Activated CD4-positive, alpha-beta T cell treated with anti-CD3 and anti-CD28 coated beads for 1 hour (primary cell): ENCODE measurements at places on chromosomes 4 and X.

- no peak for DNase-seq
These were observed 4.9 kb downstream of the ACSL4 start for GRCh38 chrX:109728173-109728535.

DNA sequence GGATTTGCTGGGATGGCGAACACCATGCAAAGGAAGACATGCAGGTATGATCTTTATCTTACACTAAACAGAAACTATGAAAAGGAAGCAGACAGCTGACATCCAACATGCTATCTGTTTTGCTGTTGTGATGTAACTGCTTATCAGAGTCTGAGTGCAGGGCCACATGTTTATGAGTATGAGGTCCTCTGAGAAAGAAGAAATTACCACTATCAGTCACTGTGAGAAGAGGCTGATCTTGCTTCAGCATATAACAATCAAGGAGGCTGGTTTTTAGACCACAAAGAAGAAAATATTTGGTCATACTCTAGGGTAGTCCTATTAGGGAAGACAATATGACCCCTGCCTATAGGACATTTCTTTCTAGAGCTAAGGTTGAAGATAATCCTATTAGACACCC, 18.5 kb downstream of the CLGN start:
- DNase-seq: no peak

DNA sequence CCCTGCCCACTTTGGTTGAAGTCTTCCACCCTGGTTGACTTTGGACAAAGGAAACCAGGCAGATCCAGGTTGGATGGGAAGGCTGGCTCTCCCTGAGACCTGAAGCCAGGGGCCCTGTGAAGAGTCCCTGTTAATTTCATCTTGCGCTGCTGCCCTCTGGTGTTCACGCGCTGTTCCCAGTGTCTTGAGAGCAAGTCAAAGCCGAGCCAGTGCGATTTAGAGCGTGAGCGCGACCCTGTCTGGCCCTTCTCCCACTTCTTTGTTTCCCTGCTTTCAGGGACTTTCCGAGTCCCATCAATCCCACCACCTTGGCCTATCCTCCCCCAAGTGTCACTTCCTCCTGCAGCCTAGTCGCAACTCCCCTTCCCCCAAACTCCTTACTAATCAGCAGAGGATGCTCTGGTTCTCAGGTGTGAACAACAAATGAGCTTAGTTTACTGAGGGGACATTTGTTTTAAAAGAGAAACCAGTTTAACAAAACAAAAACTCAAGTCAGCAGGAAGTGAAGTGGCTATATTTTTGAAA, 25.8 kb upstream of the CHRNA9 start:
- peak; percentile 87 for DNase-seq

DNA sequence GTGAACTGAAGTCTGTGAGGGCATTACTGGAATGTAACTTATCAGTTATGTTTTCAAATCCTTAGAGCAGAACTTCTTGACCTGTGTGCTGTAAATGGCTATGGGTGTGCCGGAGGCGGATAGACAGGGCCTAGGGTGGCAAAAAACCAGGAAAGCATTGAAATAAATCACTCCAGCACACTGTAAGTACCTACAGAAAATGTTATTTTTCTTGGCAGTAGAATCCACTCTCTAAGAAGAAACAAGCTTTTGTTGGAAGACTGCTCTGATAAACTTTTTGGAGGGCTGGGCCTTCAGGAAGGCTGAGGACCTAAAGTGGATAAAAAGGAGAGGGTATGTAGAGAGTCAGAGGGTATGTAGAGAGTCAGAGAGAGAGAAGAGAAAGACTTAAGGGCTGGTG, 14.9 kb downstream of the CPE start:
- no peak for DNase-seq

- DNase-seq: no peak
These were observed 837.4 kb downstream of the TRIML1 start for GRCh38 chr4:188976644-188977115.

DNA sequence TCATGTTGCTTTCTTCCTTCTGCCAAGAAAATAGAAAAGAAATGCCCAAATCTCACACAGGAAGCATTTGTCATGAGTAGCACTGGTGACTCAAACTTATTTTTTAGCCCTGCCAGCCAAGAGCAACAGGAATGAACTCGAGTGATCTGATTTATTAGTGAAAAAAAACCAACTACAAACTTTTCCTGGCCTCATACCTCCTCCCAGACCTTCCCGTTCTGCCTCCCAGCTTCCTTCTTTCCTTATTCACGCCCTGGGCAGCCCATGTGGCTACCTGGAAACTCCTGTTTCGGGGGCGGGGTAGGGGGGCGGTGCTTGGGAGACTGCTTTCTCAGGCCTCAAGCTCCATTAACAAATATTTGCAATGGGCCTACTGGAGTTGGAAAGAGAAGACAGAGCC, 178.5 kb downstream of the NHS start:
- no peak for DNase-seq

GRCh38 chr4:6573986-6574746, 823 bp upstream of the MAN2B2 start:
- no peak for DNase-seq

- no peak for DNase-seq
These were observed 298.9 kb downstream of the PDGFC start for GRCh38 chr4:156672492-156673305.

GRCh38 chrX:18674788-18675735, 3.2 kb upstream of the RS1 start:
- DNase-seq: peak; percentile 66

DNA sequence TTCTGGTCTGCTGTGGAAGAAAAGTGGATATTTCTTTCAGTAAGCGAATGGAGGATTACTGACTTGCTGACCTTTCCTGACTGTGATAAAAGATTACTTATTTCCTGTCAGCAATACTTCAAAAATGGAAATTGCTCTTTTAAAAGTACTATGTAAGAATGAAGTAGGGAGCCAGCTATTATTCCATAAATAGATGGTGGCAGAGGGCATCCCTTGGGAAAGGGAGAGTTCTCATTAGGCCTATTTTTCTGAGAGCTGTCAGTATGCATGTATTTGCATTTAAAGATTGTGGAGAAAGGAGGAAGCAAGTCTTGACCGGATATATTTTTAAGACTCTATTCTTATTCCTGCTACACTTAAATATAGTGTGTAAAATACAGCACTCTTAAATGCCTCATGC, 37.2 kb downstream of the TMEM47 start:
- DNase-seq: no peak

DNA sequence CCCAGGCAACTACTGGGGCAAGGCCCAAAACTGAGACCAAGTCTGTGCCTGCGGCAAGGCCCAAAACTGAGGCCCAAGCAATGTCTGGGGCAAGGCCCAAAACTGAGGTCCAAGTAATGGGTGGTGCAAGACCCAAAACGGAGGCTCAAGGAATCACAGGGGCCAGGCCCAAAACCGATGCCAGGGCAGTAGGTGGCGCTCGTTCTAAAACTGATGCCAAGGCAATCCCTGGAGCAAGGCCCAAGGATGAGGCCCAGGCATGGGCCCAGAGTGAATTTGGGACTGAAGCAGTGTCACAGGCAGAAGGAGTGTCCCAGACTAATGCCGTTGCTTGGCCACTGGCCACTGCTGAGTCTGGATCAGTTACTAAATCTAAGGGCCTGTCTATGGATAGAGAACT, 2.7 kb downstream of the GPRASP2 start:
- DNase-seq: no peak

DNA sequence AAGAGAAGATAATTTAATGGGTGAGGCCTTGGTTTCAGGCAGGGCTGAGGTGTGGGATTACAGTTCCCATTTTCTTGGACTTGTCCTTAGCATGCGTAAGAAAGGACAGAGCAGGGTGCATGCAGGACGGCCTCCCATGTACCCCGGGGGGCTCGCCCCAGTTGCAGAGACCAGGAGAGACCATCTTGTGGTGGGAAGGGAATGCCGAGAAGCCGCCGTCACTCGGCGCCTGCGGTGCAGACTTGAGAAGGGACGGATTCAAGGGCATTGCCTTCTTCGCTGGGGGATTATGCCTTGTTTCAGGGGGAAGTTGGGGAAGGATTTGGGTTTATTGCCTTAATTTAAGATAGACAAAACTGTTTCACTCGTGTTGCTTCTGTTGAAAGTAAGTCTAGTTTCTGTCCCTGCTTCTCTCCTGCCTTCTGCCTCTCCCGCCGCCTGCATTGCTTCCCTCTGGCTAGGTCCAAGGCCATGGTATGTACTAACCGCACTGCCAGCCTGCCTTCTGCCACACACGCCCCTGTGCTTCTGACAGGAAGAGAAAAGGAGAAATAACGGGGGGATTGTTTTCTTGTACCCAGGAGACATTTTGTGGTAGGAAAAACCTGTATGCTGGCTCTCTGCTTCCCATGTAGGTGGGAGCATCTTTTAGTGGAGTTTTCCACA, 175.9 kb downstream of the DCLK2 start:
- DNase-seq: no peak

DNA sequence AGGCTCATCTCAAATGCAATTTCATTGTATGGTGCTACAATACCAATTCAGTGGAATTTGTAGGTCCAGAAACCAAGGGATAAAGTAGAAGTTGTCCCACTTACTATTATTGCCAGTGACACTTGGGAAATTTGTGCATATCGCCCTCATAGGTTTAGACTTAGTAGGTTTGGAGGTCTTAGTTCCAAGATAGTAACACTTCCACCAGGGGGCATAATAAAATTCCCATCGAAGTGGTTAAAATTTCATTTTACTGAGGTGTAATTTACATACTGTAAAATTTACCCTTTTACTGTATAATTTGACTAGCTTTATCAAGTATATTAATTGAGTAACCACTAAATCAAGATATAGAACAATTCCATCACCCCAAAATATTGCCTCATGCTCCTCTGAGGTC, 174.6 kb downstream of the INPP4B start:
- DNase-seq: no peak

DNA sequence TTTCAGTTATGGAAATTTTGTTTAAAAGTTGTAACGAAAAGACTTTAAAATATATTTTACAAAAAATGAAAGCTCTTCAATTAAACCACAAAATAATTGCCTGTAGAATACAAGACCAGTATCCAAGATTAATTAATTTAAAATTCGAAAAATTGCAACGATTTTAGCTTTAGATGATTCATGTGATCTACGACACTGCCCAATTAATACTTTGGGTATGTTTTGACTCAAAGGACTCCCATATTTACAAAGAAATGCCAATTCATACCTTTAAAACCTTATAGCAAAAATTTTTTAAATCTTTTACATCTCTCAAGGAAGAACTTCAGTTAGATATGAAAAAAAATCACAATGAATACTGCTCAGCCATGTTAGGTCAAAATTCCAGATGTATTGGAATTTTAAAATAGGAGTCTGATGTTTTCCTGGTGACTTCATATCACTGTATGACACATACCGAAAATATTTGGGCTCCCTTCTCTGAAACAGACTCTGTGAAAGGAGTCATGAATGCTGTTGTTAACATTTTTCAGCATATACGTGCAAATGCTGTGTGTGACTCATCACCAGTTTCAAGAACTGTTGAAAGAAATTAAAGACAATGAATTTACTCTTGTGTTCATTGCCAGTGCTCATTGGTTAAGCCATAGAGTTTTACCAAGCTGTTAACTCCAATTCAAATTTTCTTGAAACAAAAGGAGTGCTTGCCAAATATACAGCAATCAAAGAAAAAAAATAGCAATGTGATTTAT, 13.8 kb upstream of the SMS start:
- DNase-seq: no peak

GRCh38 chr4:2833671-2834000, 10.0 kb upstream of the ADD1 start:
- no peak for DNase-seq

- no peak for DNase-seq
These were observed 165.0 kb downstream of the SPIN4 start for GRCh38 chrX:63186137-63186536.

DNA sequence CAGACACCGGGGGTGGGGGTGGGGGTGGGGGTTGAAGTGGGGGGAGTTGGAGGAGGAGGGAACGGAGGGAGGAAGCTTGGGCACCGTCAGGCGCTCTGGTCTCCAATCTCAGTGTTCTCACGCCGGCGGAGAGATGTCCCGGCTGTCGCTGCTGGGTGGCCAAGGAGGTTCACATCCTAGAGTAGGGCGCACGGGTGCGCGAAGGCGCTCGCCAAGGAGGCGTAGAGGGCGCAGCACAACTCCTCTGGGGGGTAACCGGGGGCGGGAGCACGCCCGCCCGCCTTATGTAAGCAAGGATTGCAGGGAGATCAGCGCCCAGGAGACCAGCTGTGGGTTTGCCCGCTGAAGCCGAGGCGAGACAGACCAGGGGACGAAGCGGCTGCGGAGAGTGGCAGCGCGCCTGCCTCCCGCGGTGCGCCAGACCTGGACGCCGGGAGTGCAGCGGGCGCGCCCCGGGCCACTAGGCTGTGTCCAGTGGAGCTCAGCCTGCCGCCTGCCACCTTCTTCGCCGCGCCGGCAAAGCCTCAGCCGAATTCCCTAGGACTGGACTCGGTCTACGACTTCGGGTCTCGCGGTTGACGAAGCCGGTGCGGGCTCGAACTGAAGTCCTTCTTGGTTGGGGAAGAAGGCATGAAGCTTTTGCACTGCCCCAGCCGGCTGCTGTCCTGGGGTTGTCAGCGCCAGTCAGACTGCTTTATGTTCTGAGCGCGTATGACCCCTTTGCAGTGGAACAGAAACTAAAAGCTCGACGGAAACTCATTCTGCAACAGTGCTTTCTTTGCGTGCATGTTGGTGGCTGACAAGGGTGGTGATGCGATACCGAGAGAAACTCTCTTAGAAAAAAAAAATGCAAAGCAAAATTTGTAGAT, 707 bp upstream of the UNC5C start:
- DNase-seq: no peak

GRCh38 chrX:132406106-132406505, 82.7 kb downstream of the MBNL3 start:
- no peak for DNase-seq

DNA sequence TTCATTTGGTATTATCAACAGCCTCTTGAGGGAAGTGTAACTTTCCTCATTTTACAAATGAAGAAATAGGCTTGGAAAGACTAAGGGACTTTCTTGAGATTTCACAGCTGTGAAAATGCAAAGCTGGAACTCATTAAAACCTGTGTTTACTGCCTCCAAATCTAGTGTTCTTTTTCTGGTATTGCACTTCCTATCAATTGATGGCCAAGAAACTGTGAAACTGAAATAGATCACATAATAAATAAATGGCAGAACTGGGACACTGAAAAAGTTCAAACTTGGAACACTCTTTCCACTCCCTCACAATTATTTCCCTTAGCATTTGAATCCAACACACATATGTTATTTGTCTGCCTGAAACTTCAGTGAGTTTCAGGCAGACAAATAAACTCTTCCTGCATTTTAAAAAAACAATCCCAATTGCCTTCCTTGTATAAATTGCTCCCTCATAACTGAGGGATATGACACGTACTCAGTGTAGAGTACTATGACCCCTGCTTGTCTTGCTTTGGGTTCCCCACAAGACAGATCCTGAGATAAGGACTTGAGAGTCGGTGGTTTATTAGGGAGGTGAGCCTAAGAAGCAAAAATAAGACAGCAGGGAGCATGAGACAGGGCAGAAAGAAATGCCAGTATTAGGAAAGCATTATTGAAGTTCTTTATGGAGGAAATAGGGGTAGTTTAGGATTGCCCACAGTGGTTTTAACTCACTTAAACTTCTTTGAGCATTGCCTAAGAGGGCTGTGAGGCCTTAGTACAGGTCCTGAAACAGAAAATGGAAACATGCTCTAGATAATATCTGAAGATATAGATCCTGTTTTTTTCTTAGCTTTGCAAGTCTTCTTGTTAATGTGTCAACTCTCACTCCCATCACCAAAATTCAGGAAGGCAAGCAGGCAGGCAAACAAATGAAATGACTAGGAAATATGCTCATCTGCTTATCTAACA, 33.9 kb downstream of the RTL3 start:
- DNase-seq: no peak
